ENCODE measurements at places on chromosomes 11 and 22.

DNA sequence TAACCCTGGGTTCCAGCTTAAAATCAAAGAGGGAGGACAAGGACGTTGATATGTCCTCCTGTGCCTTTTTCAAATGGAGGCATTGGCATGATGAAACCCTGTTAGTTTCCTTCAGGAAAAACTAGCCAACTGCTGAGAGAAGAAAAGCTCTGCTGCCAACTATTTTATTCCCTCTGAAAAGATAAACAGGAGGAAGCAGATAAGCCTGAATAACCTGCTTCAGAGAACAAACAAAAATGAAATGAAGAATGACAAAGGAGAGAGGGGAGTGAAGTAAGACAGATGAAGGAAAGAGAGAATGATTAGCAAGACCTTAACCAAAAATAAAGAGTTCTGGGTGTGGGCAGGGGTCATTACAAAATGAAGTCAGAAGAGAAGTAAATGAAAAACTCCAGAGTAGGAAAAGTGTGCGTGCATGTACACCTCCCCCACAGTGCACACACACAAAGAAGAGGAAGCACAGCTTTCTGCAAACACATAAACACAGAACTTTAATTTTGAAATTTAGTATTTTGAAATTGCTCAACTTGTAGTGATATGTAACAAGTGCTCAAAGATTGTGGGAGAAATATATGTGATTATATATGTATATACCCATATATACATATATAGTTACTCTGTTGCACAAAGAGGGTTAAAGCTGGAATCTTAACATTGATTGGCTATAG is 332.2 kb downstream of the LUZP2 start:
- no peak for DNase-seq

DNA sequence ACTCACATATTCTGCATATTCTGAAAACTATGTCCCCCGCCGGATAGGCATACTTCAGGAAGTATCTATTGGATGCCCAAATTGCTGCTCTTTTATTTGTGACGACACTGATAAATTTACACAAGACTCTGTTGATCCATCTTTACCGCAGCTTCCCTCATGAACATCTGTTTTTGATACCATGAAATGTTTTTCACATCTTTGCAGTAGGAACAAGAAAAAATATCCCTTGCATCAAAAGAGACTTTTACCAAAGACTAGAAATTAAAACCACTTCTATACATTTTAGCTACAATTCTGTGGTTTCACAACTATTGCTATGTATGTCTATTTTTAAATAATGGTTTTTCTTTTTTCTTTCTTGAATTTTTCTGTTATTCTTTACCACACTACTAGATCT is 15.3 kb downstream of the POU2AF2 start:
- DNase-seq, result no peak

GRCh38 chr11:46385169-46386004 is 3.9 kb downstream of the MDK start:
- DNase-seq, result no peak

DNA sequence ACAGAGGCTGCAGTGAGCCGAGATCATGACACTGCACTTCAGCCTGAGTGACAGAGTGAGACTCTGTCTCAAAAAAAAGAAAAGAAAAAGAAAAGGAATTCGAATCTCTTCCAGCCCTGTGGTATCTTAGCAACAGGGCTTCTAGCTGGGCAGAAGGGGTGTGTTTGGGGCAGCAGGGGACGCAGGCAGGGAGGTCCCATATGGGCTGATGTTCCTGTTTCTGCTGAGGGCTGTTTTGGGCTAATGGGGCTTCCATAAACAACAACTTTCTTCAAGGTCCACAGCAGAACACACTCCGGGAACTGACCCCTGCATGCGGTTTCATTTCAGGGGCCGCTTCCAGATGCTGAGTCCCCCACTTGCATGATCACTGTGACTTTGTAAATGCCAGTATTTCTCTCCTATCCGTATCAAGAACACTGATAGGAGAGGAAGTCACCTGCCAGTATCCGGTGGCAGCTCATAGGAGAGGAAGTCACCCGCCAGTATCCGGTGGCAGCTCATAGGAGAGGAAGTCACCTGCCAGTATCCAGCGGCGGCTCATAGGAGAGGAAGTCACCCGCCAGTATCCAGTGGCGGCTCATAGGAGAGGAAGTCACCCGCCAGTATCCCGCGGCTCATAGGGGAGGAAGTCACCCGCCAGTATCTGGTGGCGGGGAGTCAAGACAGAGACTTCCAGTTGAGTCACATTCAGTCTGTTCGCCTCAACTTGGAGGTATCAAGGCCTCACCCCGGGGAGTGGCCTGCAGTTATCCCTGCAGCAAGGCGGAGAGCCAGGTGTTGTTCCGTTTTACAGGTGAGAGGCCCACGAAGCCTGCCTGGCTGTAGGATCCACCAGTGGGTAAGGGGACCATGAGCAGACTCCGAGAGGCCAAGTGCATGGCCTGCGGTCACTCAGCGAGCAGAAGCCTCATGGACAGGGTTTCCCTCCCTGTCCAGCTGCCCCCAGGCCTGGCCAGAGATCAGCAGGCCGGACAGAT is 8.3 kb upstream of the FGF19 start:
- DNase-seq, result no peak

DNA sequence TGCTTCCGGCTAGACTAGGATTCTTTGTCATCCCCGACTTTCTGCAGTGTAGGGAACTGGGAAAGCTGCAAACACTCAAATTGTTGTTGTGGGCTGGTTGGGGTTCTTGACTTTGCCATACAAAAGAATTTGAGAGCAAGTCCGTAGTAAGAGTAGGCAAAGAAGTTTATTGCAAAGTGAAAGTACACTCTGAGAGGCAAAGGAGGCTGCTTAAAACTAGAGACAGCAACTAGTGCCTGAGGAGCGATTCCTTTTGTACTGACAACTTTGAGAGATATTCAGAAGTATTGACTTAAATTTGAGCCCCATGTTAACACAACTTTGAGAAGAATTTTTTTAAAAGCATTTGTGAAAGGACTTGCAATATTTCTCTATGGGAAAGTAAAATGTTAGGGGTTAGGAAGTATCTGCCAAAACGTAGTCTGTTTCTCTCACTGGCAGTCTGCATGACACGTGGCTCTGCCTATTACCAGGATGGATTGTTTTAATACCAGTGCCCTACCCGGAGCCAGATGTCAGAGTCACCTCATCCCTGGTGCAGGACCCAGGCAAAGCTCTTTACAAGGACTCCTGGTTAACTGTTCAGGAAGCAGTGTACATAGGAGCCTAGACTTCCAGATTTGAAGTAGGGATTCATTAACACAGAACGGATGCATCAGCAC is 85.0 kb upstream of the CLPB start:
- no peak for DNase-seq

DNA sequence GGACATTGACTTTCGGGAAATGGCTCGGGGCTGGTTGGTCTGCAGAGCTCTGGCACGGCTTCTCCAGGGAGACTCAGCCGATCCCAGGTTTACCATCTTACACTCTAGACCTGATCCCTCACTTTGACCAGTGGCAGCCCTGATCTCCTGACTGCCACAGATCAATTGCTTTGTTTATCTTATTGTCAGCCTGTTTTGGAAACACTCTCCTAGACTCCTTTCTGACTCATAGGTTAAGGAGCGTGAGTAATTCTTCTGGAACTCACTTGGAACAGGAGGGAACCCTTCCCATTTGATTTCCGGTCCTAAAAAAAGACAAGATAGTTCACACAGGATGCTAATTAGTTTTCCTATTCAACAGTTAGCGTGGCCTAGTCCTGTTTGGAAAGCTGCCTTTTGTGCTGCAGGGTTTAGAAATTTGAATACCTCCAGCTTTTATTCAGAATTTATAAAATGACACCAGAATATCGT is 16.0 kb upstream of the BMAL1 start:
- no peak for DNase-seq

DNA sequence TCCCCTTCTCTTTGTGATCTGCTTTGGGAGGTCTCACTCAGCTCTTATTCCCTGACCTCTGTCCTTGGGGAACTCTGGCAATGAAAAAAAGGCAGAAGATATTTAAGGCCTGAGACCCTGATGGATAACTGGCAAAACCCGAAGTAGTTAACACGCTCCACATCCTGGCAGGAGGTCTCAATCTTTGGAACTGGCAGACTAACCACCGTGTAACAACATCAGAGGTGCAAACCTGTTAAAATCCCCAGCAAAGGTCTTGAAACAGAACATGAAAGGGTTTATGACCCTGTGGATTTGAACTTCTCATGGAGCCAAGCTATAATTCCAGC is 160.3 kb downstream of the DBX1 start:
- DNase-seq, result no peak

DNA sequence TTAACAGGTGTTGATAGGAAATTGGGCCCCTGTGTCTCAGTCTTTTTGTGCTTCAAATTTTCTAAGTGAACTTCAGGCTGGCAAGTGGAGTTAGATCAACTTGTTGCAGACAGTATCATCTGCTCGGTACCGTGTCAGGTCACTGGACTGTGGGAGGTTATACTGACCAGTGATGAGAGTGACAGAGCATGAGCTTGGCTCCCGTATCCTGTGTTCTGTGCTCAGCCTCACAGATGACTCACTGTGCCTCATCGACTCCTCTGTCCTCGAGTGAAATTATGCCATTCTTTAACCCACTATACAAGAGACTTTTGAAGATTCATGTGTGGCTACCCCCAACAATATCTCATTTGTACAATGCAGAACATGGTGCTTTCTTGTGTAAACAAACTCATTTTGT is 7.9 kb downstream of the GRAP2 start:
- DNase-seq, result no peak

- DNase-seq, result no peak
These were observed 137.2 kb upstream of the MTMR2 start for GRCh38 chr11:96061069-96061468.

DNA sequence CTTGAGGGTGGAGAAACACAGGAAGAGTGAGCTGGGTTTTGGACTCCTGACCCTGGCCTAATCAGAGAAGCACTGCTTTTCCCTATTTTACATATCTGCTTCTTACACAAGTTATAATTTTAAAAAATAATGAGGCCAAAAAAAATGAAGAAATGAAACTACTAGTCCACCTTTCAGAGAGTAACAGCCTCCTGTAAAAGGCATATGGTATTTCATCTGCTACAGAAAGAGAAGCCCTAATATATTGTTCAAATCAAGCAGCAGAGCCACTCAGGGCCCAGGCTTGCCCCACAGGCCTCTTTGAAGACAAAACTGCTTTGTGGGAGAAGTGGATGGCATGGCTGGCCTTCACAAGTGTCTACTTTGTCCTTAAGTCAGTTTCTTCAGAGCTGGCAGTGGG is 10.0 kb downstream of the DIXDC1 start:
- no peak for DNase-seq

GRCh38 chr11:61871158-61871597 is 20.2 kb downstream of the FADS3 start:
- DNase-seq, result peak; percentile 90

GRCh38 chr11:119774172-119774763 is 45.3 kb upstream of the NECTIN1 start:
- DNase-seq, result no peak

DNA sequence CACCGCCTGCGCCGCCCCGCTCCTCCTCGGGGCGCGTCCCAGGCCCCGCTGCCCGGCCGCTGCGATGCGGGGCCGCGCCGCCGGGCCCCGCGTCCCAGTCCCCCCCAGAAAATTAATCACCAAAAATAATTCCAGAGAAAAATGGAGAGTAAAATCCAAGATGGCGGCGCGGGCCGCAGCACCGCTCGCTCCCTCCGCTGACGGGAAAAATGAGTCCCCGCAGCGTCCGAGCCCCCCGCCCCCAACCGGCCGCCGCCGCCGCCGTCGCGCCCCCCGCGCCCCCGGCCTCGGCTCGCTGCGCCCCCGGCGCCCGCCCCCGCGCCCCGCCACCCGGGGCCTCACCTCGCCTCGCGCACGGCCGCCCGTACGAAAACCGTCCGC is at the start of gene KMT5B:
Gene KMT5B, minus strand, starts transcription at position 162 of the 381 bp plus-strand sequence. CDS start 23,220 bp downstream, outside the sequence.
- peak; percentile 79 for DNase-seq

GRCh38 chr22:46090631-46091201 is 59.6 kb upstream of the PPARA start:
- DNase-seq, result peak; percentile 27
